ENCODE measurements at places on chromosomes 16 and 17. TPM values are rescaled to one million over a fixed set of nuclear protein-coding genes. Genes with fewer than 3 reads are reported as not detected.

DNA sequence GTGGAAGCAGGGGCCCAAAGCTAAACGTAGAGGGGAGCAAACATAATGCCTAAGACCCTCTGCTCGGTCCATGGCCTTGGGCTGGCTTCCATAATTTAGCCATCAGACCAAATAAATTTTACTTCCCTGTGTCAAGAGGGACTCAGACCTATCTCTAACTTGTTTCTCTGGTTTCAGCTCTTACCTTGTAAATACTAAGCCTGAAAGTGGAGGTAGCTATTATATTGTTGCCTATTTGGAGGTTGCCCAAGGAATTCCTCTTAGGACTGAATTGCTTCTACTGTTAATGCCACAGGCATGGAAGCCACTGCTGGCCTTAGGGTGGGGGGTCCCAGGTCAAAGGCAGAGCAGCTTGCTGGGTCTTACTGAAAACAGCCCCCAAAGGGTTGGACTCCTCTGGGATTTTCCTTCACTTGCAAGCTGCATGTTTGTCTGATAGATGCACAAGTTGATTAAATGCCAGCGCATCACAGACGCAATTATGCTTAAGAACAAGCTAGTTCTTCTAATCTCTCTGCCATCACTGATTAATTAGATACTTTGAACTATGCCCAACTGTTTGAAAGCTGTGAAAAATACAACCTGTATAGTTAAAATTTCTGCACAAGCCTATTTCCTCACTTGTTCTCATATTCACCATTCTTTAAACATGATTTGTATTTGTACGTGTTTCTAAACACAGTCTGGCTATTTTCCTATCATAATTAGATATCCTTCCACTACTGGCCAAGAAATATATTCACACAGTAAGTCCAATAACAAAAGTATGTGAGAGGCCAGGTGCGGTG is 67.9 kb upstream of the HAS3 start:
- DNase-seq, result no peak

DNA sequence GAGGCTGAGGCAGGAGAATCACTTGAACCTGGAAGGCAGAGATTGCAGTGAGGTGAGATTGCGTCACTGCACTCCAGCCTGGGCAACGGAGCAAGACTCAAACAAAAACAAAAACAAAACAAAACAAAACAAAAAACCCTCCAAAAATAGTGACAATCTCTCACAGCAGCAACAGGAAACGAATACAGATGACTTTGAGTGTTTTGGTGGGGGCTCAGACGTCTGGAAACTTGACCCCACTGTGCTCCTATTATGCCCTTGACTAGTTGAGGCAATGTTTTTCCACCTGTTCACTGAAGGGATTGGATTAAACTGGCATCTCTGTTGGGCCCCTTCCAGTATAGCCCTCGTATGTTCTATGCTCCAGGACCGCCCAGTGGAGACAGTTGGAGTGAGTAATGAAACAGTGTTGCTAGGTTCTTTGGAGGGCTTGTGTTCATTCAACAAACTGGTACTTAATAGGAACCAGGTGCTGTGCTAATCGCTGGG is 167.0 kb downstream of the UTP18 start:
- peak; percentile 2 for DNase-seq

- no peak for DNase-seq
These were observed 27.8 kb upstream of the MGAT5B start for GRCh38 chr17:76840443-76840767.

The MPO gene
- total RNA-seq, result not detected

- no peak for DNase-seq
These were observed 15.2 kb downstream of the IL34 start for GRCh38 chr16:70661534-70661917.

DNA sequence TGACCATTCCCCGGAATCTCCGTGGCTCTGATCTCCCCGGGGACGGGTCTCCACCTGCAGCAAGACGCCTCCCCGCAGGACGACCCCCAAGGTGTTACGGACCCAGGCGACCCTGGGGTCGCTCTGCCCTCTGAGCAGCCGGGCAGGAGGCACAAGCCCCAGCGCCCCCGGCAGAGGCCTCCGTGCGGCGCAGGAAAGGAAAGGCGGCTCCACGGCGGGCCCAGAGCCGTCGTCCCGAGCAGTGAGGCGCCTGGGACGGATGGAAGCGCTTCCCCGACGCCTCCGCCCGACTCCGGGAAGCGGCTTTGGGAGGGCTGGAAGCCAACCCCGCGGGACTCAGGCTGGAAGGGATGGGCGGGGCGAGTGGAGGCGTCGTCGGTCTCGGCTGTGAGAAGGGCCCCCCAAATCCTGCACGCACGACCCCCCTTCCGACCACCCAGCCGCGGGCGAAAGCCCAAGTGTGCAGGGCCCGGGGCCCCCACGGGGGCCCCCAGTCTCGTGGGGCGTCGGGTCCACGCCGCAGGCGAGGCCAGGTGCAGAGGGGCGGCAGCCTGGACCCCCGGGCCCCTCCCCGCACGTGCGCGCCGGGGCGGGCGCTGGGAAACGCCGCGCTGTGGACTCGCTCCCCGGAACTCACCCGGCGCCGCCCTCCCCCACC is 32.7 kb upstream of the RPH3AL start:
- peak; percentile 5 for DNase-seq

DNA sequence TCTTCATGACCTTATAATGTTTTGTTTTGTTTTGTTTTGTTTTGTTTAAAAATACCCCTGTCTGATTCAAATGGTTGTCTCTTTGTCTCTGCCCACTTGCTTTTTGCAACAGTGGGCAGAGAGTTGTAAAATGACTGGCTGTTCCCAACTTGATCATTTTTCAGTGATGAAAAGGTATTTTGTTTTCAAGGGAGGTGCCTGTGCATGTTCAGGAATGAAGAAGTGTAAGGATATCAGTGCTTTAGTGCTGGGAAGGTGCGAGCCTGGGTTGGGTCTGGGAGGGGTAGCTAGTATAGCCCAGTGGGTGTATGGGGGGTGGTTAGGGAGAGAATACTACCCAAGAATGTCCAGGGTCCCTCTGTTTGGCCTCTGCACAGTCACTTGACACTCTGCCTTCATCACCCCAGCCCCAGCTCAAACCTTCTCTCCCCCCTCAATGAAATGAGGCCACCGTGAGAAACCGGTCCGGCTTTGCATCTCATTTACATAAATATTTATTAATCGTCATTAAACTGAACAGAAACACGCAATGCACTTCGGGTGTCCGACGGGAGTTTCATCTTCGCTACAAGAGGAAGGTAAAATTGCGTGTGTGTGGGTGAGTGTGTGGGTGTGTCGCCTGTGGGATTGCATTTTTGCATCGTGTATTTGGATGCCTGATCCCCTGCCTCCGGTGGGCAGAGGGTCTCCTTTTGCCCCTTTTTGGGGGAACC is 4.3 kb downstream of the NEUROD2 start:
- no peak for DNase-seq

- no peak for DNase-seq
These were observed 14.6 kb upstream of the TMEM92 start for GRCh38 chr17:50259477-50260324.

- DNase-seq, result no peak
These were observed 539 bp upstream of the GABARAPL2 start for GRCh38 chr16:75565640-75566039.

The ARSG gene
- 7.7 TPM for total RNA-seq

DNA sequence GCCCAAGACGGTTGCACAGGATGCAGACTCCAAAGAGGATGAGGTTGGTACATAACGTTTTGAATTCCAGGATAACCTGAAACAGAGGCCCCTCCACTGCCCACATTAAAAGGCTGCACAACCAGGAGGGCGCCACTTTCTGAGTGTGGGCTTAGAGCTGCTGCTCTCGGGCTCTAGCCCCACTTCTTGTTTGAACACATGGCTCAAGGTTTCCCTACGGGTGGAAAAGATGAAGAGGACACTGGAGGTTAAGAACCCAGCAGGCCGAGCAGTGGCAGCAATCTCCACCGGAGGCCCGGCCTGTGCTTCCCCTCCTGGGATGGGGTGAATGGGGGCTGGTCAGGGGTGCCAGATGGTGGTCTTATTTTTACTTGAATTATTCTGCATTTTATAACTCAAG is 8.0 kb upstream of the TRAP1 start:
- DNase-seq, result no peak

DNA sequence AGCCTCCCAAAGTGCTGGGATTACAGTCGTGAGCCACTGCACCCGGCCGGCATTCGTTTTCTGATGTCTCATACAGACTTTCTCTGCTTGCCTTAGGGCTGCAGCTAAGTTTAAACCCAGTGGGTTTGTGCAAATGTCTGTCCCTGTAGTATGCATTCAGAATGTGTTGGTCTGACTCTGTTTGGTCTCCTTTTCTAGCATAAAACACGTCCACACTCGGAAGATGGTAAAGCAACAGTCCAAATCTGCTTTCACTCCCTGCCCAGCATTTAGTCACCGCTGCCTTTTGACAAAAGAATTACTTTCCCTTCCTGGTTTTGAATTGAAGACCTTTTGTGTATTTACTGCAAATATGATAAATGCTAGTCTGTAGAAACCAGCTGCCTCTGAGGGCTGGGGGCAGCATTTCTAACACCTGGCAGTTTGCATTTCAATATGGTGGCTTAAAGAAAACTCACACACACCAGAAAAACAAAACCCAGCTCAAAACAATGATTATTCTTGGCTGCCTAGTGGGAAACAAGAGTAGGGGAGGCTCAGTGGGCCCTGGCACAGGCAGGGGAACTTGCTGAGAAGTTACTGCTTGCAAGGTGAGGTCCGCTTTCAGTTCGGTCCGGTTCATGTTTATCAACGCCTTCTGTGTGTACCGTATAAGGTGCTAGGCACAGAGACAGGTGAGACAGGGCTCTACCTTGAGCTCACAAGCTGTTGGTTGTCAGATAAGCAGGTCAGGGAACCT is 56.9 kb downstream of the MSI2 start:
- no peak for DNase-seq

The HBA2 gene
- total RNA-seq, result not detected

- no peak for DNase-seq
These were observed 193.6 kb downstream of the AATF start for GRCh38 chr17:37142294-37142896.

DNA sequence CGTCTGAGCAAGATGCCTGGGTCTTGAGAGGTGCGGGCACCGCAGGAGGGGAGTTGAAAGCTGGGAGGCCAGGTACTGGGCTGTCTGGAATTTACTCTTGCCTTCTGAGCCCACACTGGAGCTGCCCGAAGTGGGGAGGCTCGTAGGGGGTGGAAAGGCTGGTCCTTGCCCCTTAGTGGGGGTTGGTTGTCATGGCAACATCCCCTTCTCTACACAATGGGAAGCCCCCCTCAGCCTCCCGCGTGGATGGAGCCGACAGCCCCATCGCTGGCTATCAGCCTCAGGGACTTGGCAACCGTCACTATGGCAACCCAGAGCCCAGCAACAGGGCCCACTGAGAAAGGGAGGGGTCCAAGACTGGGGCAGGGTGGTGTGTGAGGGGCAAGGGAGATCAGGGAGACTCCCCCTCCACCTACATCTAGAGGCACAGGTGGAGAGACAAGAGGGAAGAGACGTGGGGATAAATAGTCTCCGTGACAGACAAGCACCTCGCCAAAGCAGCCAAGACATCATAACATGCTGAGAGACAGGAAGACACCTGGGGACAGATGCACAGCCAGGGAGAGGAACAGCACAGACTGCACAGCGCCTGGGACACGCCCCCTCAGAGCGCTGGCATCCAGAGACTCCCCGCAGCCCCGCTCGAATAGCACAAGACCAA is 5.3 kb upstream of the DNAH2 start:
- DNase-seq, result no peak

GRCh38 chr17:1573932-1574696 is 11.5 kb upstream of the PITPNA start:
- DNase-seq, result peak; percentile 28

- no peak for DNase-seq
These were observed 409.7 kb downstream of the SNX29 start for GRCh38 chr16:12386192-12386591.

DNA sequence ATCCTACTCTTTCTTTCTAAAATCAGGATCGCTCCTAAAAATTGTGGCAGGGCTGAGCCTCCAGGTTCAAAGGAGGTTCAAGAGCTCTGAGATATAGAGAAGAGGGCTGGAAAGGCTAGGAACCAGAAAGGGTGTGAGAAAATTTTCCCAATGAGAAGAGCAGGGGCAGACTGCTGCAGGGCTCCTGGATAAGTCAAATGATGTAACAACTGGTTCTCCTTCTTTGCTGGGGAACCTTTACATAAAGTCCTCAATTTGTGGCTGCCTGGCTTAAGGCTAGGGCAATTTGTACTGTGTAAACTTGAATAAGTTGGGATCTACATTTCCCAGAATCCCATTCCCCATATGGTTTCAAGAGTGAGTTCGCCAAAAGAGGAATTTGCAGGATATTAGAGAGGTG is 16.3 kb upstream of the AKAP1 start:
- no peak for DNase-seq

DNA sequence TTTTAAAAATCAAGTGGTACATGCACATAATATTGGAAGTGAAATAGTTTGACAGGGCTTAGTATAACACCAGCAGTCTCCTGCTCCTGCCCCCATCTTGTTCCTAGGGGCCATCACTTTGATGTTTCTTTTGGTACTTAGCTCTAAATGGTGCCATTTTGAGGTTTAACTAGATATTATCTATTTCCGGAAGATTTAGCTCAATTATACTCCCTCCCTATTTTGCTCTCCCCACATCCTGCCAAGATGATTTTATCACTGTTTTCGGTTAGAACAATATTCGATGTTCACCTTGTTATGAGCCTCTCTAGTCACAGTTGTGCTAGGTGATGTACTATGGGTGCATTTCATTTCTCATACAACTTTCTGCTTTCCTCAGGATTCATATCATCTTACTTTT is 20.0 kb upstream of the SLC35G3 start:
- DNase-seq, result peak; percentile 89

DNA sequence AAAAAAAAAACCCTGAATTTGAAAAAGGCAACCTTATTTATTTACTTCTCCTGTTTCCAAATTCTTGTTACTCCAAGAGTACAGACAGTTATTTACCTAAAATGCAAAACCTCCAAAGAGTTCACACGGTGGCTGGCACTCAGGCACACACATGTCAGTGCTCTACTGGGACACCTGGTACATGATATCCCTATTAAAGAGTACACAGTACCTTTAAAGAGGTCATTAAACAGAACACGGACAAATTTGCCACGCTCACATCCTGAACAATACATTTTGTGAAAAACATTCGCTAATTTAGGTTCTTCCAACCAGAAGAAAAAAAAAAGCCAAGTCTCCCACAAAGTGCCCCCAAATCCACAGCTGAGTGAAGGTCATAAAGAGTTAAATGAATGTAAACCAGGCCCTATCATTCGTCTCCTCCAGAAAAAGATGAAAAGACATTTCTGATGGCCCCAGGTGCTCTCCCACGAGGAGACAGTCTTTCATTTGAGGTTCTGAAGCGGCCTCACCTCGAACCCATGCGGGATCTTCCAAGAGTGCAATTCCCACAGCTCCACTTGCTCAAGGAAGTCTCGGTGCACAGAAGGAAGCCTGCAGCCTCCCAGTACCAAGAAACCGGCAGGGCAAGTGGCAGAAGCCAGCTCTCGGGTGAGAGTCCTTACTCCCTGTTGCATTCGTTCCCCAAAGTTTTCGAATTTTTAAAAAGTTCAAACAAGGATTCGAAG is 993 bp downstream of the ERN1 start:
- no peak for DNase-seq

The AKAP1 gene
- 49.7 TPM for total RNA-seq

GRCh38 chr17:51428668-51429495 is 168.5 kb downstream of the UTP18 start:
- no peak for DNase-seq

GRCh38 chr16:75550211-75550662 is 5.8 kb downstream of the TMEM231 start:
- DNase-seq, result no peak

- no peak for DNase-seq
These were observed 136.5 kb upstream of the CCL2 start for GRCh38 chr17:34118564-34118963.

GRCh38 chr17:76408037-76408849 is 23.8 kb downstream of the SPHK1 start:
- DNase-seq, result peak; percentile 40

GRCh38 chr17:66715745-66716156 is 119.2 kb upstream of the CACNG5 start:
- DNase-seq, result no peak

Measured in CD8-positive, alpha-beta memory T cell (primary cell).